HS-5 (cell line): ENCODE measurements at places on chromosomes 4 and X.
A peak's percentile ranks its signal among the peaks of the same experiment; 100 is the strongest.

GRCh38 chr4:68494688-68495087, 47.4 kb downstream of the TMPRSS11E start:
- no peak for DNase-seq

- DNase-seq: no peak
Measured at GRCh38 chr4:57131849-57132742, 21.9 kb upstream of the IGFBP7 start.

GRCh38 chr4:124555959-124556358, 156.6 kb downstream of the ANKRD50 start:
- DNase-seq: no peak

- DNase-seq: peak; percentile 70
Measured at GRCh38 chrX:150690126-150690525, 3.1 kb upstream of the MTMR1 start.

GRCh38 chrX:124338733-124339514, 6.5 kb downstream of the TEX13D start:
- no peak for DNase-seq

- no peak for DNase-seq
Measured at GRCh38 chrX:97401586-97402136, 518.0 kb downstream of the RPA4 start.
